NB4 (cell line): ENCODE measurements at places on chromosomes 11 and 22.

- no peak for DNase-seq
Measured at GRCh38 chr11:44747836-44748235, 21.1 kb downstream of the TSPAN18 start.

- peak; percentile 75 for DNase-seq
Measured at GRCh38 chr11:68584097-68584496, 100.2 kb upstream of the GAL start.

DNA sequence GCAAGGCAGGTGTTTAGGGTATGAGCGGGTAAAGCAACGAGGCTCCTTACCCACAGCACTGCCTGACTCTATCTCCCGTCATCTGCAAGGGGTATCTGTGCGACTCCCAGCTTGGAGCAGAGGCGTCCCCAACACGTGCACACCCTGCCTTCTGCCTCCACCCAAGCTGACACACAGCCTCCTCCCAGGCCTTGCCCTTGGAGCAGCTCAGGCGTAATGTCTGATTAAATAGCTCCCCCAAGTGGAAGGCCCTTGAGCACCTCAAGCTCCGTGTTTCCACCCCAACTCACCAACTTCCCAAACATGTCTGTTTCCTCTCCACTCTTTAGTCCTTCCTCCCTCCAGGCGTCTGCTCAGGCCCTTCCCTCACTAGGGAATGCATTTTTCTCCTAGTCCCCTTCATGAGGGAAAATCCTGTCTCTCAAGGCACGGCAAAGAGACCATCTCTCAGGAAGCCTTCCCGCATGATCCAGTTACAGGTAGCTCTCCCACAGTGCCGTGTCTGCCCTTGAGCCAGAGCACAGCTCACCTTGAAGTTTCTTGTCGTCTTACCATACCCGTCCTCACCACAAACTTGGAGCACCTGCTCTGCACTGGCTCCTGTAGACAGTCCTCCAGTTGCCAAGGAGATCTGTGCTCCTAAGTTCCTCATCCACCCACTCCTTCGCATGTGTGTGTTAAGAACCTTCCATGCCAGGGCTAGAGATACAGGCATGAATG lies 15.8 kb downstream of the CYB5R2 start:
- DNase-seq, result peak; percentile 56

DNA sequence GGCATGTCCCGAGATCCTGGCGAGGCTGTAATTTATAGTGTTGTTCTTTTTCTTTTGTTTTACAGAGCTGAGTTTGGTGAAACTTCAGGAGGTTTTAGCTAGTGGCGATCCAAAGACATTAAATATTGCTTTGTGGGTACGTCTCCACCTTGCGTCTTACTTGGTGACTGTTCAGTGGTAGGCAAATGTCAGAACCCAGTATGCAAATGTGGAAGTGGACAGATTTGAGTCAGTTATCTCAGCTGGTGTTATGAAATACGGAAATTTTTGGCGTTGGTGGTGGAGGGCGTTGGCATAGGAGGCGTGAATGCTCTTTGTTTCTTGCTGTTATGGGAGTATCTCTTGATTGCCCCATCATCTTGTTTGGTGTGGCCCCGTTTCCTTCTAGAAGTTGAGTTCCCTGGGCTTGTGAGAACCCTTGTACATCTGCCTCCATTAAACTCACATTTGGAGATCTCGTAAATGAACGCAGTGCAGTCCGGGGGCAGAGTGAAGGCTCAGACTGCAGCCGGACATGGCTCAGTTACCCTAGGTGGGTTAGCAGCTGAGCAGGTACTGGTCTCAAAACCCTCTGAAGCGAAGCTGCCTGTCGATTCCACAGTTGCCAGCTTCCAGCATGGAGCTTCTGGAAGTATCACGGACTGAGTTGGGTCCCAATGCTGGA lies 39.9 kb downstream of the PTPRJ start:
- peak; percentile 98 for DNase-seq

DNA sequence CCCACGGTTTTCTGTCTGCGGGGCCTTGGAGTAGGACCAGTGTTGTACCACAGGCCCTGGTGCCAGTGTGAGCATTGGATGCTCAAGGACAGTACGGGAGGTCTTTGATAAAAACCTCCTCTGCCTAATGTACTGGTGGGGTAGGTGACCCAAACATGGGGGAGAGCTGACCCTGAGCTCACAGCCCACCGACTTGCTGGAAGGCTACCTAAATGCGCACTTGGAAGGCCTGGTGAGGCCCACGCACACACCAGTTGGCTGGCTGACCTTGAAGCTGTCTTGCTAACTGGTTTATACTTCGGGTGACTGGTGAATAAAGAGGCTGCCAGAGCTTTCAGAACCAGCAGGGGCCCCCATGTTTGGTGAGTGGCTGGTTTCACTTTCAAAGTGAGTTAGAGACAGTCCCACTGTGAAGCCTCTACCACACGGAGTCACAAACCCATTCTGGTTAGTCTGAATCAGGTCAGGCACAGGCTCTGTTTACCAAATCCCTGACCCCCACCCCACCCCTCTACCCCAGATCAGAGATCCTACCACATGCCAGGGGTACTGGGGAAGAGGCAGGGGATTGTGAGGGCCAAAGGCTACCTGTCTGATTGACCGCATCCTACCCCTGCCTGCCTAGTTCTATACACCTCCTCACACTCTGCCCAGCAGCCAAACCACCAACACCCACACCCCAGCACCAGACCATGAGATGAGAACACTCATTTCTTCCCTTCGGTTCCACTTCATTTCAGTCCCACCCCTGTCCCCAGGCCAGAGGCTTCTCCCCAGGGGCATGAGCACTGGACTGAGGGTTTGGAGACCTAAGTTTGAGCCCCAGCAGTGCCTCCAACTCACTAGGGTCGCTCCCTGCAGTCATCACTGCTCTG lies 12.7 kb upstream of the IL2RB start:
- no peak for DNase-seq

DNA sequence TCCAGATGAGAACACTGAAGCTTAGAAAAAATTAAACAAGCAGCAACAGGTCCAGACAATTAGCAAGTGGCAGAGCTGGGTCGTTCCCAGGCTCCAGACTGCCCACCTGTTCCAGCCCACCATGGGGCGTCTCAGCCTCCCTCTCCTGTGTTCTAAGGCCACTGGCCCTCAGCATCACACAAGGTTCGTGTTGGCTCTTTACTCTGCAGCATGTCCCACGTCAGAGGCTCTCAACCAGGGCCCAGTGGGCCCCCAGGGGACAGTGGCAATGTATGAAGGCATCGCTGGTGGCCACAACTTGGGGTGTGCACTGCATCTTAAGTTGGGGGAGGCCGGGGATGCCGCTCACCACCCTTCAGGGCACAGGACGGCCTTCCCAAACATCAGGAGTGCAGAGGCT lies 6.2 kb downstream of the PDGFB start:
- DNase-seq, result no peak

GRCh38 chr11:7451520-7451919 lies 33.8 kb upstream of the OLFML1 start:
- no peak for DNase-seq

GRCh38 chr11:65013130-65013887 lies 651 bp upstream of the ARL2 start:
- peak; percentile 96 for DNase-seq

DNA sequence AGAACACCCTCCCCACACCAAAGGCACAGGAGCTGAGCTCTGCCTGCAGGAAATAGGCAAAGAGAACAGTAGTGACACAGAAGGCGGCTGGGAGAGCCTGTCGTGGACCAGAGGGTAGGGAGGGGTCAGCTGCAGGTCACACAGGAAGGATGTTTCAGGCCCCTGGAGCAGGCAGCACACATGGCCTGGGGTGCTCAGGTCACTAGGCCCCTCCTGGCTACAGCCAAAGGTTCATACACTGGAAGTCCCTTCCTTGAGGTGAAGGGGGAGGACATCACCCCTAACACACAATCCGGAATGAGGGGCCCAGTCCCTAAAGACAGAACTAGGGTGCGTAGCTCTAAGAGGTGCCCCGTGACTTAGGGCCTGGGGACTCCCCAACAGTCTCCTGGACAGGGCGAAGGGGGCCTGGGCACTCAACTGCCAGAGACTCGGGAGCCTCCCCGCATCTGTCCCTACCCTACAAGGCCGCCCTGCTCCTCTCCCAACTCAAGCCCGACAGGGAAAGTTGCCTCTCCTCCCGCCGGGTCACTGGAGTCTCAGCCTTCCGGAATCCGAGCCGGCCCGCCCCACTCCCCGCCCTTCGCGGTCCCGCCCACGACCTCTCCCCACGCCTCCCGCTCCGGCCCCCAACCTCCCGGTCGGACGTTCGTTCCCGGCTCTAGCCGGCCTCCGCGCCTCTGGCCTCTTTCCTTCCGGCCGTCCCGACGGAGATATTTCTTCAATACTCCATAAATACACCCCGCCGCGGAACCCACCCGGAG lies at the start of gene CYB5R2:
Gene CYB5R2 (minus strand): TSS at position 541 of the 764 bp plus-strand sequence. CDS start 675 bp downstream, outside the sequence.
- DNase-seq, result no peak

GRCh38 chr11:75502138-75502537 lies 23.6 kb downstream of the GDPD5 start:
- DNase-seq, result no peak

- DNase-seq, result no peak
Measured at GRCh38 chr11:130462101-130462885, 13.8 kb downstream of the ADAMTS15 start.

DNA sequence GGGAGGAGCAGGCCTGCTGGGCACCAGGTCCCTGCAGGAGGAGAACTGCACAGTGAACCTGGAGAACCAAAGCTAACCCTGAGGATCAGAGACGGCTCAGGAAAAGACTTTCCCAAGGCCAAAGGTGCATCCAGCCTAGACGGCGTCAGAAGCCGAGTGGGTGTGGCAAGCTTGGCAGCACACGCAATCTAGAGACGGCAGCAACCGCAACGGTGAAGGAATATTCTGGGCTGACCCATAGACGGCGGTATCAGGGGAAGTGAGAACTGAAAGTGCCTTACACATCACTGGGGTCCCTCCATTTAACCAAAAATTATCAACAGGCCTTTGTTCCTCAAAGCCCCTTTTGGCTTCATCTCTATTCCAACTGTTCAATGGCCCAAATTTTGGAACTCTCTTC lies 26.2 kb downstream of the SPATA19 start:
- DNase-seq, result no peak

- DNase-seq, result no peak
Measured at GRCh38 chr11:64306563-64306875, 1.2 kb downstream of the ESRRA start.

GRCh38 chr11:17073370-17074027 lies 4.0 kb downstream of the RPS13 start:
- DNase-seq, result no peak

DNA sequence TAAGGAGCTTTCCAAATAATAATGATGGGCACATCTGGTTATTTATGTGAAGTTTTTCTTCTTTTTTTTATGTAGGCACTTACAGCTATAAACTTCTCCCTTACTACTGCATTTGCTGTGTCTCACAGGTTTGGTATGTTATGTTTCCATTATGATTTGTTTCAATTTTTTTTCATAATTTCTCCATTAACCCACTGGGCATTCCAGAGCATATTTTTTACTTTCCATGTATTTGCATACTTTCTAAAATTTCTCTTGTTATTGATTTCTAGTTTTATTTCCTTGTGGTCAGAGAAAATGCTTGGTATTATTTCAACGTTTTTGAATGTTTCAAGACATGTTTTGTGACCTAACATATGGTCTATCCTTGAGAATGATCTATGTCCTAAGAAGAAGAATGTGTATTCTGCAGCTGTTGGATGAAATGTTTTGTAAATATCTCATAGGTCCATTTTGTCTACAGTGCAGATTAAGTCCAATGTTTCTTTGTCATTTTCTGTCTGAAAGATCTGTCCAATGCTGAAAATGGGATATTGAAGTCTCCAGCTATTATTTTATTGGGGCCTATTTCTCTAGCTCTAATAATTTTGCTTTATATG lies 362.1 kb downstream of the DDX10 start:
- no peak for DNase-seq
